ENCODE measurements at places on chromosomes 3 and 15.

DNA sequence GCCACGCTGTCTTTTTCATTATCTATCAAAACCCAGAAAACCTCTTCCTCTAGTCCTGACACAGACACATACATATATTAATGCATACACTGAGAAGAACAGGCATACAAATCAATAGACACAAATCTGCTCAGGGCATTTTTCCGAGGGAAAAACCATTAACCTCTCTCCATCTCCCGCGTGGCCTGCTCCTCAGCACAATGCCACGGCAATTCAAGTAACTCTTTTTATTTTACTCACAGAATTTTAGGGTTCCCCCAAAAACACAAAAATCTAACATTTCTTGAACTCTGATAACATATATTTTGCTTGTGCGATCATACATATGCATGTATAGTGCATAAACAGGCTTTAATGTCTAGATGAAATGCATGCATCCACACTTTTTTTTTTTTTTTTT lies 110.8 kb upstream of the NSMCE3 start:
- no peak for DNase-seq

GRCh38 chr3:55963601-55964000 lies 476.5 kb upstream of the WNT5A start:
- DNase-seq: no peak

DNA sequence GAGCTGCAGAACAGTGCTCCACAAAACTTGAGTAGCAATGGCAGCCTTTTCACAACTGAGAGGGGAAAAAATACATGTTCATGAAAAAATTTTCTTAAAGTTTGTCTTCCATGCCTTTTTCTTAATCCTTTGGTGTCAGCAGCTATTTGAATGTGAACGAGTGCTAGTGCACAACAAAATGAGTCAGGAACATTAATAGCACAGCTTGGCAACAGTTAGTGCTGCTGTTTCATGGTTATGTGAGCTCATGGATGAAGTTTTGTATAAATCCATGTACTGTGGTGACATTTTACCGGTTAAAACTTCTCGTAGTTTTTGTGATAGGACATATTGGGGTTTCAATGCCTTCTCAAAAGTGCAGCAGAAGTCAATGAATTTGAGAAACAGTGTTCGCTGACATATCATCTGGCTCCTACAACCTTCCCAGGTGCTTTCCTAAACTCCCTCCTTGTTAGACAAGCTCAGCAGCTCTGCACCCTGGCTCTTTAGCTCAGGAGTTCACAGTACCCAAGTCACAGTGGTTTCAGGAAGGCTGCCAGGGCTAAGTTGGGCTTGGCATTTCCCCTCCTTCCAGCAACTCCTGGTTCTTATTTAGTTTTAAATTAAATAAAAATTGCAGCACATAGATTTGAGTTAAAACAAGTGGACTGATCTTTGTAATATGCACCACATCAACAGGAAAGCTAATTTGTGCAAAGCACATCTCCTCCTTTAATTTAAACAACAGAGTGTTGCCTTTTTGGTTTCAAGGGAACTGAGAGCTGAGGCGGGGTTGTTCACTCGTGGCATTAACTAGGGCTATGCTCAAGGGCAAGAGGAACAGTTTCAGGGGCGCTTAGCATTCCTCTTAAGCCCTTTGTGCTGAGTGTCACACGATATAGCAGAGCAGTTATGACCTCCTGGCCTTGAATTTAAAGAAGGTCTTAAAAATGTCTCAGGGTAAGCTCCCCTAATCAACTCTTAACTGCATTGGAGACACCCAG lies 362.8 kb downstream of the CHST2 start:
- no peak for DNase-seq

GRCh38 chr15:65089206-65089824 lies 12.8 kb downstream of the KBTBD13 start:
- DNase-seq: no peak
